Ovary (tissue), 10 donors: ENCODE measurements at places on chromosomes 7 and 10.

GRCh38 chr7:50202052-50202555, 102.4 kb upstream of the IKZF1 start:
- H3K4me1 ChIP-seq, result no peaks in the 10 kb centered on the region
- no peak overlapping the region for H3K4me3 ChIP-seq

DNA sequence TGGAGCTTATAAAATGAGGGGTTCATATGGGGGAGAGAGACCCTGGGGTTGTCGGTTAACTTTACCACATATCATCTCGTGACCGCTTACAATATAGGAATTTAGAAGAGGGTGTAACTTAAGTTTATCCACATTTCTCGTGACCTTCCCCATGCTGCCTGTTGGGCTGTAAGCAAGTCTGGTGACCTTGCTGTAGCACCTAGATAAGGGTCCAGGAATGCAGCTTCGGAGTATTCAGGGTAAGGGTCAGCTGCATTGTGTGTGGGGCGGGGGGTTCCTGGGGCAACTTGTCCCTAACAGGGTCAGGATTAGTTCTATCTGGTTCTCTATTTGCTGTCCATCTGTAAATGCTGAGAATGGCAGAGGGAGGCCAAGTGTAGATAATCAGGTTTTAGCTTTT, 1.3 kb upstream of the CHST3 start:
- H3K4me3 ChIP-seq, result no peak overlapping the region
- peak overlapping the region; percentile 98 for H3K27ac ChIP-seq
- no peak for DNase-seq
- no peaks in the 10 kb centered on the region for H3K27me3 ChIP-seq
- H3K4me1 ChIP-seq, result peaks cover 18% of the 10 kb centered on the region

- no peaks in the 10 kb centered on the region for H3K36me3 ChIP-seq
- no peaks in the 10 kb centered on the region for H3K27me3 ChIP-seq
- no peak overlapping the region for H3K27ac ChIP-seq
- H3K4me3 ChIP-seq, result no peak overlapping the region
- DNase-seq, result no peak
These were observed 5.7 kb downstream of the C7orf25 start for GRCh38 chr7:42906181-42906580.

DNA sequence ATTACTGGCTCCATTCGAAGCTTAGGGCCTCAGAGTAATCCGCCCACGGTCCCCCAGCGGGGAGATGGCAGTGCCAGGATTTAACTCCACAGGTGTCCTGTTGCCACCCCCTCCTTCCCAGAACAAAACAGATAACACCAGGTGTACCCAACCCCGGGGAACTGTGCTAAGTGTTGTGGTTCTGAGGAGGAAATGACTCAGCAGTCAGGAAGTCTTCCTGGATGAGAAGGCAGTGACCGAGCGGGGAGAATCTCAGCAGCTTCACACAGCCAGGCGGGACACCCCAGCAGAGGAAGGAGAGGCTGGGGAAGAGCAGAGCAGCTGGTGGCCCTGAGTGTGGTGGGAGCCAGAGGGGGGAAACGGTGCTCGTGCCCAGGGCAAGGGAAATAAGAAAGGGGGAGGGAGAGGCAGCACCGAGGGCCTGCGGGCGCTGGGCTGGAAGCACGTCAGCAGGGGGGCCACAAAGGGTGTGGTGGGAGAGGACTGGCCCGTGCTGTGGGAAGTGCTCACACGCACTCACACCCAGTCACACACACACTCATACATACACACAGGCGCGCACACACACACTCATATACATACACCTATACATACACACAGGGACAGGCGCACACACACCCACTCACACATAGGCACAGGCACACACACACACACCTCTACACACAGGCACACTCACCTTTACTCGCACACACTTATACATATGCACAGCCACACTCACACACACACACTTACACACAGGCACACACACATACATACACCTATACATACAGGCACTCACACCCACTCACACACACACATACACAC, 59.8 kb upstream of the CHST15 start:
- peak overlapping the region; percentile 45 for H3K27ac ChIP-seq
- H3K36me3 ChIP-seq, result no peaks in the 10 kb centered on the region
- H3K4me3 ChIP-seq, result no peak overlapping the region
- H3K4me1 ChIP-seq, result peaks cover 30% of the 10 kb centered on the region

DNA sequence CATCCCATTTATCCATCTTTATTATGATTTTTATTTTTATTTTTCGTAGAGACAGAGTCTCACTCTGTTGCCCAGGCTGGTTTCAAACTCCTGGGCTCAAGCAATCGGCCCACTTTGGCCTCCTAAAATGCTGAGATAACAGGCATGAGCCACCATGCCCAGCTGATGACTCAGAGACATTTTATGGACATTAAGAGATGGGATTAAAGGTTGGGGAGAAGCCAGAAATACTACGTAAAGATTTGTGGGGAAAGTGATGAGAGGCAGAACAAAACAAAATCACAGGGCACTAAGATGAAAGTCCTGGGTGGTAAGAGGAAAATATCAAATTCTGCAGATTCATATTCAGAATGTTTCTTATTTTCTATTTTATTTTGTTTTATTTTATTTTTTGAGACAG, 7.6 kb downstream of the WNT8B start:
- H3K27me3 ChIP-seq, result no peaks in the 10 kb centered on the region
- H3K4me3 ChIP-seq, result no peak overlapping the region
- no peaks in the 10 kb centered on the region for H3K4me1 ChIP-seq
- no peak overlapping the region for H3K27ac ChIP-seq

DNA sequence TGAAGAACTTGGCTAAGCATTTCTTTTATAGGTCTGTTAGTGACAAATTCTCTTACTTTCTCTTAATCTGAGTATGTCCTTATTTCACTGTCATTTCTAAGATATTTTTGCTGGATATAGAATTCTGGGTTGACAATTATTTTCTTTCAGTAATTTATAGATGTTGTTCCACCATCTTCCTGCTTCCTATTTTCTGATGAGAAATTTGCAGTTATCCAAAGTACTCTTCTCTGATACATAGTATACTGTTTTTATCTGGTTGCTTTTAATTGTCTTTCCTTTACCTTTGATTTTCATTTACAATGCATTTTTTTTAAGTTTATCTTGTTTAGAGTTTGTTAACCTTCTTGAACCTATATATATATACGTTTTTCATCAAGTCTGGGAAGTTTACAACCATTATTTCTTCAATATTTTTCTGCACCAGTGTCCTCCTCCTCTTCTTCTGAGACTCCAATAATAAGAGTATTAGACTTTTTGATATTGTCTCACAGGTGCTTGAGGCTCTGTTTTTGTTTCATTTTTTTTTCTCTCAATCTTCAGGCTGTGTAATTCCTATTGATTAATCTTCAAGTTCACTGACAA, 101.6 kb upstream of the INSIG1 start:
- H3K4me3 ChIP-seq, result no peak overlapping the region
- no peaks in the 10 kb centered on the region for H3K36me3 ChIP-seq
- H3K4me1 ChIP-seq, result no peaks in the 10 kb centered on the region
- no peak for DNase-seq

DNA sequence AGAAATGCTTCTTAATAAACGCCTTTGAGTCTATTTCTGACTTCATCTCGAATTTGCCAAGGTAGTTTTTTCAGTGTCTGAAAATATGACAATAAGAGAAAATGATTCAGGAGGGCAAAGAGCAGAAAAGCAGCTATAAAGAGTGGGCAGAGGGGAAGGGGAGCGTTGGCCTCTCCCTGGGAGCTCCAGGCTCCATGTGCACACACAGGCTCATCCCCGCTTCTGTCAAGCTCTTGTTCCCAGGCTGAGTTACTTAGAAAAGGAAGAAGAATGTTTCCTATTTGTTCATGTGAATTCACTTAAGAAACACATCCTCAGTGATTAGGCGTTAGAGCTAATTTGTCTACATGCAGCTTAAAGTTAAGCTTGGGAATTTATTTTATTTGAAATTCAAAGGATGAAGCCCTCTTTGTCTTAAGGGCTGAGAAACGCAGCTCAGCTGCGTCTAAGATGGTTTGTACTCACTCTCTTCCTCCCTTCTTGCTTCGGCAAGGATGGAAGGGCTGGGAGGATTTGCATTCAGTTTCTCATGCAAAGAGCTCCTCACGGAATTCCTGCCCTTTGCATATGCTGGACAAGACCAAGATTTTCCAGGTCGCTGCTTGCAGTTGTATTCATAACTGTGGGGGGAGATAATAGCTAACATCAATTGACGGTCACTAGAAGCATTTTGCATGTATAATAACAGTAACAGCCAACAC, 29.0 kb upstream of the ATXN7L1 start:
- no peaks in the 10 kb centered on the region for H3K36me3 ChIP-seq
- no peak overlapping the region for H3K4me3 ChIP-seq
- no peak overlapping the region for H3K27ac ChIP-seq
- no peaks in the 10 kb centered on the region for H3K4me1 ChIP-seq
- H3K27me3 ChIP-seq, result no peaks in the 10 kb centered on the region

GRCh38 chr7:43785420-43785819, 26.9 kb downstream of the BLVRA start:
- no peak overlapping the region for H3K4me3 ChIP-seq
- H3K27ac ChIP-seq, result no peak overlapping the region
- DNase-seq, result peak; percentile 52
- H3K4me1 ChIP-seq, result peaks cover 3% of the 10 kb centered on the region

DNA sequence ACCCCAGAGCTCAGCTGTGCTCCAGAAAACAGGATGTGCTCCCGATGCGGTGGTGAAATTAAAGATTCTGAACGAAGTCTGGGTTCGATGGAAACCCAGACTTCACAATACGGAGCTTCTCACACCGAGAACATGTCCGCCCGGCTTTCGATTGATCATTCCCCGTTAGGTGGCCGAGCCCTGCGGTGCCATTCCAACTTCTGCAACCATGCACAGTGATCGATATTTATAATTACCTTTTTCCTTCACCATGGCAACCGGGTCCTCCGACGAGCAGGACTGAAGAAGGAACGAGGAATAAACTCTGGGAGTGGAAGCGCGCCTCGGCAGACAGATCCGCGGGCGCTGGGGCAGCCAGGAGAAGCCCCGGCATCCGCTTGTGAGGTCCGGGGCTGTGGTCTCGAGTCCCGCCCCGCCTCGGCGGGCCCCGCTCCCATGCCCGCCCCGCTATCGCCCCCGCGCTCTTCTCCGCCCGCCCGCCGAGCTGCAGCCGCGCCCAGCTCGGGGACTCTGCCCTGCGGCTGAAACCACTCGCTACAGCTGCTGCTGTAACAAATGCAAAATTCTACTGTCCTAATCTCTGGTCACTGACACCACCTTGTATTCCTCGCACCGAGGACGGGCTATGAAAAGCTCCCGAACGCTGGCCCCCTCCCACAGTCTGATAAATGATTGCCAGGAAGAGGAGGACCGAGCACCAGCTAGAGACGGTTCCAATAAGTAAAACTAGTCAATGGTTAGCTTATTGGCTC, 26.2 kb downstream of the ABLIM1 start:
- H3K4me1 ChIP-seq, result peaks cover 9% of the 10 kb centered on the region
- H3K27ac ChIP-seq, result no peak overlapping the region
- H3K27me3 ChIP-seq, result no peaks in the 10 kb centered on the region
- peak; percentile 27 for DNase-seq
- H3K4me3 ChIP-seq, result peak overlapping the region; percentile 58
- H3K36me3 ChIP-seq, result no peaks in the 10 kb centered on the region

DNA sequence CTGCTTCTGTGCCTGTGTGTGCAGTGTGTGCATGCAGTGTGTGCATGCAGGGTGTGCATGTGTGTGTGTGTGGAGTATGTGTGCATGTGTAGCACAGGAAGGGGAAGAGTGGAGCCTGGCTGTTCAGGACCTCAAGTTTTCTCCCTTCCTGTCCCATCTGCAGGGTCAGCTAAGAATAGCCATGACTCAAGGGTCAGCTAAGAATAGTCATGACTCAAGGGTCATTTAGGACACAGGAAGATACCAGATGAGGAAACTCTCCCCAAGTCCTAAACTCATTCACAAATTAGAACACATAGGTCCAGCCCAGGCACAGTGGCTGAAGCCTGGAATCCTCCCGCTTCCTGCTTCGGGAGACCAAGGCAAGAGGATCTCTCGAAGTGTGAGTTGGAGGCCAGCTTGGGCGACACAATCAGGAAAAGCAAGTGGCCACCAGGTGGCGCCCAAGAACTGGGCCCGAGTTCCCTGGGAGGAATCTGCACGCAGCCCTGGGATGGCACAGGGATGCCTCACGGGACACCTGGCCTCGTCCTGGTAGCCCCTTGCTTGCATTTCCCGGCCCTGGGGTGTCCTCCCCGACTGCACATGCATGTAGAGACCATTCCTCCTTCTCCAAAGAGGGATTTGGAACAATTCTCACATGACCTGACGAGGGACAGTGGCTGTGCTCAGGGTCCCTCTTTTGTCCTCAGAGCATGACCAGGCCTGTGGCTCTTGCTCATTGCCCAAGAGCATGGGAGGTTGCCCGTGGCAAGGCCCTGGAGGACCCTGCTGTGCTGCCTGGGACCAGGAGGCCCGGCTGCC, 21.4 kb upstream of the VOPP1 start:
- no peaks in the 10 kb centered on the region for H3K27me3 ChIP-seq
- peaks cover 1% of the 10 kb centered on the region for H3K4me1 ChIP-seq
- H3K4me3 ChIP-seq, result no peak overlapping the region

GRCh38 chr10:70267161-70267933, 16.5 kb downstream of the NPFFR1 start:
- no peaks in the 10 kb centered on the region for H3K36me3 ChIP-seq
- H3K4me3 ChIP-seq, result no peak overlapping the region
- no peak overlapping the region for H3K27ac ChIP-seq
- H3K4me1 ChIP-seq, result no peaks in the 10 kb centered on the region

DNA sequence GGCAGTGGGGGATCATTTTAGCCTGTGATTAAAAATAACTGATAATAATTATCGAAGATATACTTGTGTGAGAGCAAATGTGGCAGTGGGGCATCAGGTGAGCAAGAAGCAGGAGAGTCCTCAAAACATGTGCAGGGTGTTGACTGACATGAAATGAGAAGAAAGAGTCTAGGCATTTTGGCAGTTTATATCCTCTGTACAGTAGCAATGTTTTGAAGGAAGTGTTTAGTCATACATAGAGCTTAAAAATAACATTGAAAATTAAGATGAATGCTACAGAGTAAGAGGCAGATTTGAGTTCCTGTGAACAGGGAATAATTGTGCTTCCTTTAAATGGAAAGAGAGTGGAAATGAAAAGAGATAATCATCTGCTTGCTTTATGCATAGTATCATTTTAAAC, 47.4 kb downstream of the VPS50 start:
- H3K4me1 ChIP-seq, result no peaks in the 10 kb centered on the region
- H3K27me3 ChIP-seq, result no peaks in the 10 kb centered on the region

- H3K27me3 ChIP-seq, result no peaks in the 10 kb centered on the region
- no peak overlapping the region for H3K4me3 ChIP-seq
- no peaks in the 10 kb centered on the region for H3K36me3 ChIP-seq
- DNase-seq, result no peak
These were observed 501.0 kb upstream of the SORCS1 start for GRCh38 chr10:107665459-107665858.

DNA sequence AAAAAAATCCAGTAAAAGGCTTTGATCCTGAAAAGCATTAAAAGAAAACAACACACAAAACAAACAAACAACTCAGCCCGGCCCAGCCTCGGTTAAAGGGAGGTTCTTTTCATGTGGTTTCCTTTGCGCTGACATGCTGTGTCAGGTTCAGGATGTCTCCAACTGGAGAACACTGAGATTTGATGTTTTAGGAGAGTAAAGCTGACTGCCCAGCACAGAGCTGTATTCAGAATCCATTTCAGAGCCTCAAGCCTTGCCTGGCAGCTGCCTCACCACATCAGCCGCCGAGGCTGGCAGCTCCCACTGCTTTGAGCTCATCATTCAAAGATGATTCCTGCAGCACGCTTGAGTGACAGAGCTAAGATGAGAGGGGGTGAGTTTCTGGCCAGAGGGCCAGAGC, 205.8 kb upstream of the LYZL1 start:
- DNase-seq, result no peak
- no peaks in the 10 kb centered on the region for H3K4me1 ChIP-seq
- no peak overlapping the region for H3K27ac ChIP-seq
- no peaks in the 10 kb centered on the region for H3K27me3 ChIP-seq
